ENCODE measurements at places on chromosomes 5 and 9. TPM values are rescaled to one million over a fixed set of nuclear protein-coding genes. Genes with fewer than 3 reads are reported as not detected.

DNA sequence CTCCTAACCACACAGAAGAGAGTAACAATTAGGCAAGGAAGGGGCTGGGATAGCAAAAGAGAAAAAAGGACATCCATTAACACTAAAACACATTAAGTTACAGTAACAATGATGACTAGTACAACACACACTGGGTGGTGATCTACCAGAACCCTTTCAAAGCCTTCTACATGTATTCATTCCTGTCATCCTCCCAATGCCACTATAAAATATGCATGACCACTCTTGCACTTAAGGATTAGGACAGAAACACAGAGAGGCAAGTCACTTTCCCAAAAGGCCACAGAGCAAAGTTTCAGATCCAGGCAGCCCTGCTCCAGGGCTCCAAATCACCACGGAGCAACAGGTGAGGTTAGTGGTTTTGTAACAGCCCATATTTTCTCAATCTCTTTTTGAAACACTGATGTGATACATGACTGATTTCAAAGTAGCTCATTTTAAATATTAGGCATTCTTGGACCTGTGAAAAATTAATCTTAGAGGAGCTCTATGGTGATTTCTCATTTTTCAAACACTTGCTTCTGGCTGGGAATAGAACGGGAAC lies 86.7 kb downstream of the AUH start:
- no peak for DNase-seq
- H3K36me3 ChIP-seq: no peaks in the 10 kb centered on the region
- H3K27ac ChIP-seq: no peak overlapping the region
- no peaks in the 10 kb centered on the region for H3K4me1 ChIP-seq
- no peak overlapping the region for H3K4me3 ChIP-seq
- no peaks in the 10 kb centered on the region for H3K27me3 ChIP-seq

GRCh38 chr9:7983490-7983889 lies 183.9 kb upstream of the DMAC1 start:
- H3K4me1 ChIP-seq: no peaks in the 10 kb centered on the region
- no peak overlapping the region for H3K27ac ChIP-seq
- H3K4me3 ChIP-seq: no peak overlapping the region
- no peaks in the 10 kb centered on the region for H3K36me3 ChIP-seq
- DNase-seq: no peak

- DNase-seq: no peak
- H3K4me3 ChIP-seq: no peak overlapping the region
Observed at GRCh38 chr9:111969622-111970021, 73.0 kb downstream of the UGCG start.

DNA sequence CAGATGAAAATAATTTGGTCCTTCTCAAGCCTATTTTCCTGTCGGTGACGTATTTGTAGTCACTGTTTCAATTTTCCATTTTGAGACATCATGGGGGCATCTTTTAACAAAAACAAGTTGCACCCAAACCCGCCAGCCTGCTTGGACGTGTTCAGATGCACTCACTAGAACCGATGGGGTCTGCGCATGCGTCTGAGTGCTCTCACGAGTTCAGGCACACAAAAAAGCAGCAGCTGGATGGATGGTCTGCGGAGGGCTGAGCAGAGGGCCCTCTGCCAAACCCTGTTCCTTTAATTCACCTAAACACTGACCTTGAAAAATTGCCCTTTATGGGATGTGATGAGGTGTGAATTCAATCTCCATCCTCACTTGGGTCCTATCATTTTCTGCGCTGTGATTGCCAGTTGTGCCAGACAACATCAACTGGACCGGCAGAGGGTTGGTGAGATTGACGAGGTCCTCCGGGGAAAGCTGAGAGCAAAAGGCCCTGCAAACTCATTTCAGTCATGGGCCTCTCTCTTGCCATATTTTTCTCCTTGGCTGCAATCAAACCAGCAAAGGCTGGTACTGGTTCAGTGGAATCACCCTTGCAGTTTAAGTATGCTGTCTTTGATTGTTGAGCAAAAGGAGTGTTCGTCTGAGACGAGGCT lies 251.9 kb downstream of the NFIB start:
- H3K36me3 ChIP-seq: no peaks in the 10 kb centered on the region
- H3K4me1 ChIP-seq: no peaks in the 10 kb centered on the region
- no peak overlapping the region for H3K27ac ChIP-seq
- H3K27me3 ChIP-seq: no peaks in the 10 kb centered on the region
- no peak overlapping the region for H3K4me3 ChIP-seq

DNA sequence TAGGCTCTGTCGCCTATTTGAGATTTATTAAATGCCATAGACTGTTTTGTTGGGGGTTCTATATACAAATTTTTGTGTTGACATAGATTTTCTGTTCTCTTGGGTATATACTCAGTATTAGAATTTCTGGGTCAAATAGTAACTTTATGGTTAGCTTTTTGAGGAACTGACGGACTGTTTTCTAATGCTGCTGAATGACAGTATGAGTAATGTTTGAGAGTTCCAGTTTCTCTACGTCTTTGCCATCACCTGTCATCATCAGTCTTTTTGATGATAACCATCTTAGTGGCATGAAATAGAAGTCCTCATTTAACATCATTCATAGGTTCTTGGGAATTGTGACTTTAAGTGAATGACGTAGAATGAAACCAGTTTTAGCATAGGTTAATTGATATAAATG lies 60.1 kb downstream of the CCDC171 start:
- H3K36me3 ChIP-seq: no peaks in the 10 kb centered on the region
- no peak overlapping the region for H3K27ac ChIP-seq
- no peak overlapping the region for H3K4me3 ChIP-seq
- no peaks in the 10 kb centered on the region for H3K27me3 ChIP-seq
- DNase-seq: no peak

DNA sequence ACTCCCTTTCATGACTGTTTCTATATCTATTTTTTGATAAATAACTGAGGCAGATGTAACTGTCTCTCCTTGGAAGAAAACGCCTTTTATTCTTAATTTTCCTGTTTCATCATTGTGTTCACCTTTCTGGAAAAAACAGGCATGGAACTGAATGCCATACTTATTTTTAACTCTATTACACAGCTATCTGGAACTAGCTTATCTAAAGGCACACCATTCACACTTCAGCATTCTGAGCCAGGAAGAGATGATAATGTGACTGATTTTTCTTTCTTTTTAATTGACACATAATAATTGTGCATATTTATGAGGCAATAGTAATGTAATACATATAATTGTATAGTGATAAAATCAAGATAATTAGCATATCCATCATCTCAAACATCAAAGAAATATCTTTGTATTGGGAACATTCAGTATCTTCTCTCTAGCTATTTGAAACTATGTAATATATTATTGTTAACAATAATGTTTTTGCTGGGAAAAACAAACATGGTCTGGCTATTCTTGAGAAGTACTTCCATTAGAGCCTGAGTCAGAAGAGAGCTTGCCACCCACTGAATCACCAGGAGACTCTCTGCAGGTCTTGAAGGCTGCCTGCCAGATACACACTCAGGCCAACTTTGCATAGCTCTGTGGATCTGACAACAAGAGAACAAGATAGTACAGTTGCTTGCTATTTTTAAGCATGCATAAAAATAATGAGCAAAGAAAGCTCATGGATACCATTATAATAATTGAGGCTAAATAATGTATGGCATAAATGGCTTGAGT lies 501.0 kb upstream of the EDIL3 start:
- DNase-seq: no peak
- H3K27ac ChIP-seq: peak overlapping the region; percentile 16
- no peaks in the 10 kb centered on the region for H3K27me3 ChIP-seq
- no peak overlapping the region for H3K4me3 ChIP-seq
- H3K4me1 ChIP-seq: peaks cover 10% of the 10 kb centered on the region

- H3K27ac ChIP-seq: no peak overlapping the region
- DNase-seq: no peak
- no peaks in the 10 kb centered on the region for H3K4me1 ChIP-seq
- no peak overlapping the region for H3K4me3 ChIP-seq
Observed at GRCh38 chr5:108900668-108901067, 153.0 kb downstream of the FER start.

The ECSCR gene
- 16.6 TPM for total RNA-seq

The RXRA gene
- 27.1 TPM for total RNA-seq

All from sigmoid colon (tissue), 7 donors.